MCF 10A (cell line): ENCODE measurements at places on chromosomes 1 and 21. TPM values are rescaled to one million over a fixed set of nuclear protein-coding genes. Genes with fewer than 3 reads are reported as not detected.

- DNase-seq = no peak
- H3K4me3 ChIP-seq = no peak overlapping the region
- H3K27ac ChIP-seq = no peak overlapping the region
- no peaks in the 10 kb centered on the region for H3K4me1 ChIP-seq
These were observed 188.9 kb downstream of the RRAGC start for GRCh38 chr1:38670544-38671122.

CENPS gene
- total RNA-seq = 19.0 and 19.4 TPM in 2 replicates

SLC1A7 gene
- not detected in 2 replicates for total RNA-seq

PLEKHA6 gene
- 65.9 and 75.9 TPM in 2 replicates for total RNA-seq

GRCh38 chr1:89129911-89130310, 4.0 kb upstream of the GBP2 start:
- no peak overlapping the region for H3K4me3 ChIP-seq
- H3K4me1 ChIP-seq = peaks cover 17% of the 10 kb centered on the region
- H3K27me3 ChIP-seq = no peaks in the 10 kb centered on the region
- no peaks in the 10 kb centered on the region for H3K36me3 ChIP-seq
- H3K27ac ChIP-seq = no peak overlapping the region
- no peak for DNase-seq

KCNH1 gene
- total RNA-seq = 0.17 and 0.19 TPM in 2 replicates

DNA sequence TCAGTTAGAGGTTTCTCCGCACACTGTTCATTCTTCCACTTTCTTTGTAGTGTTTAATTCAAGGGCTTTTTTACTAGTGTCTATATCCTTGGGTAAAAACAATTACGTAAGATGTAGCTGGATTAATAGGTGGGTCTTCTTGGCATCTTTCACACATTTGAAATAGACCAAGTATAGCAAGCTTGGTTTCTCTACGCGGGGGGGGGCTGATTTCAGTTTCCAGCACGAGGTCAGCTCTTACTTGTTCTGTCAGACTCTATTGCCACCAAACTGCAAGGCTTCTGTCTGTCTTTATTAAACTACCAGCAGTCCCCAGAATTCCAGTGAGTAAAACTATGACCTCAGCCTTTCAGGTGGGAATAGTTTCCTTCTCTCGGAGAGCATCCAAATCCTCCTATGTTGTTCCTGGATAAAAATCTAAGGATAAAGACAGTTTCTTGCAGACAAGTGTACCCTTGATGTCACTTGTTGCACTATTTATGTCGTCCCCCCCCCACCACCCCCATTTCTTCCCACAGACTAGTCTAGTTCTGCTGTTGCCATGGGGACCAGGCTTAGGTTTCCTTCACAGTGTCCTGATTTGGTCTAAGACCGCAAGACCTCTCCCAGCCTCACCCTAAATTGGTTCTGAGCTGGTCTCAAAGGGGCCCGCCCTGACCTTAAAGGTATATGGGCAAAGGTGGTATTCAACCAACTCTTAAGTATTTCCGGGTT, 17.0 kb downstream of the SPATA46 start:
- H3K27me3 ChIP-seq = no peaks in the 10 kb centered on the region
- no peak for DNase-seq
- peaks cover 14% of the 10 kb centered on the region for H3K4me1 ChIP-seq
- H3K4me3 ChIP-seq = no peak overlapping the region

TCEANC2 gene
- total RNA-seq = 3.6 and 6.0 TPM in 2 replicates

COL11A1 gene
- total RNA-seq = not detected in 2 replicates

GRCh38 chr1:205118752-205119151, 3.0 kb downstream of the RBBP5 start:
- no peaks in the 10 kb centered on the region for H3K27me3 ChIP-seq
- peaks cover 11% of the 10 kb centered on the region for H3K4me1 ChIP-seq
- peaks cover 39% of the 10 kb centered on the region for H3K36me3 ChIP-seq

DNA sequence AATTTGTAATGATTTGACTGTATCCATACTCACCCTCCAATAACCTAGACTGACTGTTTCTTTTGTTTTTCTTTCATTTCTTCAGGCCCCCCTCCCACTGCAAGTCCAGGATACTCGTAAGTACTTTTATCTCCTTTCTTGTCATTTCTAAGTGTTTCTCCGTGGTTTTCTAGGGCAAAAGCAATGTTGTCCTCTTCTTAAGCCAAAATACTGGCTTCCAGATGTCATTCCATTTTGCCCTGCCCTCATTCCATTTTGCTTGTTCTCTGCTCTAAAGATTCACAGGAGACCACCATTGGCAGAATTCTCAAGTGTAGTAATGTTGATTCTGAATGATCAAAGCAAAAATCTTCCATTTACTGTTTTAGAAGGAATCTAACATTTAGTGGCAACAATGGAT, 152.8 kb upstream of the UBE2U start:
- H3K27ac ChIP-seq = peak overlapping the region; percentile 7
- no peaks in the 10 kb centered on the region for H3K27me3 ChIP-seq
- H3K36me3 ChIP-seq = no peaks in the 10 kb centered on the region
- H3K4me1 ChIP-seq = peaks cover 14% of the 10 kb centered on the region
